ENCODE measurements at places on chromosomes 4 and X. TPM values are rescaled to one million over a fixed set of nuclear protein-coding genes. Genes with fewer than 3 reads are reported as not detected.

DNA sequence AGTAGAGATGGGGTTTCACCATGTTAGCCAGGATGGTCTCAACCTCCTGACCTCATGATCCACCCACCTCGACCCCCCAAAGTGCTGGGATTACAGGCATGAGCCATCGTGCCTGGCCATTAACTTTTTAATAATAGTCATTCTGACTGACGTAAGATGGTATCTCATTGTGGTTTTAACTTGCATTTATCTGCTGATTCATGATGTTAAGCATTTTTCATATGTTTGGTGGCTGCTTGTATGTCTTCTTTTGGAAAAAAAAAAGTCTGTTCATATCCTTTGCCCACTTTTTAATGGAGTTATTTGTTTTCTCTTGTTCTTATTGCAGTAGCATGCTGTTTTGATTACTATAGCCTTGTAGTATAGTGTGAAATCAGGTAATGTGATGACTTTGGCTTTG is 45.8 kb downstream of the ANXA10 start:
- H3K36me3 ChIP-seq: no peaks in the 10 kb centered on the region
- H3K27ac ChIP-seq: peak overlapping the region; percentile 60
- no peak overlapping the region for H3K4me3 ChIP-seq
- DNase-seq: peak; percentile 25

DNA sequence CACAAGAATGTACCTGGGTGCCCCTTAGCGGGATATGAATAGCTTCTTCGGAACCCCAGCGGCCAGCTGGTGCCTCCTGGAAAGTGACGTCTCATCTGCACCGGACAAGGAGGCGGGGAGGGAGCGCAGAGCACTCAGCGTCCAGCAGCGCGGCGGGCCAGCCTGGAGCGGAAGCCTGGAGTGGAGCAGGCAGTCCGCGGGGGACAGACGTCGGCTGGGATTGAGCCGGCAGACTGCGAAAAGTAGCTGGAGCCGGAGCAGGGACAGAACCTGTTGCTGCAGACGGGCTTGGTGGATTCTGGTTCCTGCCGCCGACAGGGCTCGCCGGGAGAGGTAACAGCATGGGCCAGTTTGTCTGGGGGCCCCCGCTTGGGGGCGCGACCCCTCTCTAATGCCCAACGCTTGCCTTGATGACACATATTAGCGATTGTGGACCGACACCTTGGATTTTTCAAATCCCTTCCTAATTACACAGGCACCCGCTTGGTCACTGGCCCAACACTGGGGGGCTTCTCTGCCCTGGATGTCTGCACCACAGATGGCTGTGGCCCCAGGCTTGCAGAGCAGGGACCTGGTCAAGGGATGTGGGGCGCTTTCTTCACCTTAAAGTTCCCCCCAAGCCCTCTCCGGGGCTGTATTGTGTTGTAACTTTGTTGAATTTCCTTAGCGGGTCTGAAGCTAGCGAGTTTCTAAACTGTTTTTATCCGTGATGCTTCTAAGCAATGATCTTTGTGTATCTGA is at the start of gene NPFFR2:
Gene NPFFR2 (plus strand): TSS at position 133 of the 741 bp plus-strand sequence. CDS start 96,592 bp downstream, outside the sequence.
- H3K4me3 ChIP-seq: no peak within 1 kb of the TSS
- H3K27me3 ChIP-seq: no peaks in the 10 kb centered on the region
- no peaks in the 10 kb centered on the region for H3K36me3 ChIP-seq
- DNase-seq: no peak
- H3K4me1 ChIP-seq: no peaks in the 10 kb centered on the region
- H3K27ac ChIP-seq: no peak within 1 kb of the TSS

GRCh38 chr4:26670903-26671537 is 87.1 kb downstream of the TBC1D19 start:
- no peaks in the 10 kb centered on the region for H3K27me3 ChIP-seq
- H3K4me3 ChIP-seq: no peak overlapping the region
- DNase-seq: no peak

DNA sequence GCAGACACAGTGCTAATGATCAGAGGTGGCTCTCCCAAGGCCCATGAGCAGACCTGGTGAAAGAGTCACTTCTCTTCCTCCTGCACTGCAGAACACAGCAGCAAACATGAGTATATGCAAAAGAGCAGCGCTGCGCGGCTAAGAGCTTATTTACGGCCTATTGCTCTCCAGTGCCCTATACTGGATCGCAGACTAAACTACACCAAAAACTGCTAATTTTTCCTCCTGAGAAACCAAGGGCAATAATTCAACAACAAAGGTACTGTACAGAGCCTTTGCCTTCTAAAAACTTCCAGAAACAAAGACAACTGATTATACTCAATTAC is 702.5 kb downstream of the ARAP2 start:
- no peak overlapping the region for H3K4me3 ChIP-seq
- no peaks in the 10 kb centered on the region for H3K27me3 ChIP-seq
- peaks cover 9% of the 10 kb centered on the region for H3K4me1 ChIP-seq
- no peak for DNase-seq
- no peaks in the 10 kb centered on the region for H3K36me3 ChIP-seq

GRCh38 chr4:124640022-124640730 is 72.4 kb downstream of the ANKRD50 start:
- peak; percentile 97 for DNase-seq
- peaks cover 21% of the 10 kb centered on the region for H3K36me3 ChIP-seq
- no peaks in the 10 kb centered on the region for H3K27me3 ChIP-seq
- H3K4me1 ChIP-seq: peaks cover 28% of the 10 kb centered on the region
- no peak overlapping the region for H3K4me3 ChIP-seq

GRCh38 chr4:81604683-81605218 is 133.0 kb upstream of the RASGEF1B start:
- H3K36me3 ChIP-seq: no peaks in the 10 kb centered on the region
- H3K4me3 ChIP-seq: no peak overlapping the region
- H3K27ac ChIP-seq: no peak overlapping the region
- DNase-seq: no peak

- peaks cover 9% of the 10 kb centered on the region for H3K36me3 ChIP-seq
- no peak overlapping the region for H3K4me3 ChIP-seq
- no peaks in the 10 kb centered on the region for H3K27me3 ChIP-seq
- H3K27ac ChIP-seq: no peak overlapping the region
- no peak for DNase-seq
These were observed 4.6 kb upstream of the RS1 start for GRCh38 chrX:18676470-18676869.

- H3K27me3 ChIP-seq: peaks cover 58% of the 10 kb centered on the region
- no peaks in the 10 kb centered on the region for H3K36me3 ChIP-seq
- DNase-seq: no peak
- H3K27ac ChIP-seq: no peak overlapping the region
- H3K4me1 ChIP-seq: no peaks in the 10 kb centered on the region
These were observed 18.4 kb upstream of the TRPC5OS start for GRCh38 chrX:111857534-111858060.

- peaks cover 72% of the 10 kb centered on the region for H3K36me3 ChIP-seq
- H3K4me3 ChIP-seq: no peak overlapping the region
- H3K4me1 ChIP-seq: no peaks in the 10 kb centered on the region
- no peak overlapping the region for H3K27ac ChIP-seq
- no peak for DNase-seq
- no peaks in the 10 kb centered on the region for H3K27me3 ChIP-seq
These were observed 68.8 kb downstream of the ZAR1 start for GRCh38 chr4:48558819-48559218.

DNA sequence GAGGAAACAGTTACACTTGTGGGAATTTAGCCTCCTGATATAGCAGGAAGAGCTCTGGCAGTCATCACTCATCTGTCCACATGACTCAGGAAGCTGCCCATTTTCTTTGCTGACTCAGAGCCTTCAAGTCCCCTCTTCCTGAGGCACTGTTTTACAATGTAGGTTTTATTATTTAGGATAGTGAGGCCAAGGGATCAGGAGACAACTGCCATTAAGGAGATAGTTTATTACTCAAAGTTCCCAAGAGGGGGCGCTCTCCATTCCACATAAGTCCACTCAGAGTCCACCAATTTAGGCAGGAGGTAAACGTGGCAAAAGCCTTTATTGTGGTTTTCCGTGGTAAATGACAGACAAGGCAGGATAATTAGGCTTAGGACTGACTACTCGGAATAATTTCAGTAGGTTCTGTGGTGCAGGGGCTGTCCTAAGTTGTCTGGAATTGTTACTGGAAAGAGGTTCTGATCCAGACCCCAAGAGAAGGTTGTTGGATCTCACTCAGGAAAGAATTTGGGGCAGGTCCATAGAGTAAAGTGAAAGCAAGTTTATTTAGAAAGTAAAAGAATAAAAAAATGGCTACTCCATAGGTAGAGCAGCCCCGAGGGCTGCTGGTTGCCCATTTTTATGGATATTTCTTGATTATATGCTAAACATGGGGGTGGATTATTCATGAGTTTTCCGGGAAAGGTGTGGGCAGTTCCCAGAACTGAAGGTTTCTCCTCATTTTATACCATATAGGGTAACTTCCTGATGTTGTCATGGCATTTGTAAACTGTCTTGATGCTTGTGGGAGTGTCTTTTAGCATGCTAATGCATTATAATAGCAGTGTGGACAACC is 96.0 kb upstream of the RAB40AL start:
- peaks cover 26% of the 10 kb centered on the region for H3K36me3 ChIP-seq
- H3K27me3 ChIP-seq: peaks cover 52% of the 10 kb centered on the region
- H3K4me3 ChIP-seq: no peak overlapping the region
- peak; percentile 13 for DNase-seq
- H3K4me1 ChIP-seq: no peaks in the 10 kb centered on the region

Gene CDKL2
- 0.42 TPM for total RNA-seq

Gene PNPLA4
- total RNA-seq: 45.1 TPM

Gene TCEAL2
- not detected for total RNA-seq

Gene RASGEF1B
- 5.4 TPM for total RNA-seq

Gene FAM9C
- not detected for total RNA-seq

Gene RNF150
- 0.44 TPM for total RNA-seq

Gene FGF13
- total RNA-seq: 0.75 TPM
